ENCODE measurements at places on chromosomes 6 and 20.

GRCh38 chr6:118895859-118896258, 1.9 kb downstream of the ASF1A start:
- no peak for DNase-seq

GRCh38 chr6:85300581-85300980, 149.3 kb upstream of the NT5E start:
- no peak for DNase-seq

- peak; percentile 97 for DNase-seq
These were observed at the start of gene GTPBP2 for GRCh38 chr6:43629104-43629504. Gene GTPBP2 (minus strand): TSS chr6:43629264. CDS start chr6:43629162, 102 bp downstream.

DNA sequence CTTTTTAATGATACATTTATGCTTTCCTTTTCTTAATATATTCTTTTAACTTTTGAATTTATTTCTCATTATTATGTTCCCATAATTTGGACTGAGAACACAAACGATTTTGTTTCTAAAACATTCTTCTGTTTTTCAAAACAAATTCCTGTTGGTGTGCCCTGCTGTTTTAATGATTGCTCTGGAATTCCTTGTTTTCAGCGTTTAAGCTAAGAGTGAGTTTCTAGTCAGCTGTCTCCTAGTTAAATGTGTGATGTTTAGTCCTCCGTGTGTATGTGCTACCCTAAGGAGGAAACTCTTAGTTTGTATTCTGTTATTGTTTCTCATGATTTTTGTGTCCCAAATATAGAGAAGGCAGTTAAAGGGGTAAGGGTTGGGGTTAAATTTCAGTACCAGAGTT, 306.1 kb upstream of the RGS17 start:
- DNase-seq, result no peak

- DNase-seq, result no peak
These were observed 40.4 kb upstream of the TBC1D7 start for GRCh38 chr6:13368731-13369115.

GRCh38 chr6:163958646-163959045, 544.1 kb downstream of the QKI start:
- no peak for DNase-seq

DNA sequence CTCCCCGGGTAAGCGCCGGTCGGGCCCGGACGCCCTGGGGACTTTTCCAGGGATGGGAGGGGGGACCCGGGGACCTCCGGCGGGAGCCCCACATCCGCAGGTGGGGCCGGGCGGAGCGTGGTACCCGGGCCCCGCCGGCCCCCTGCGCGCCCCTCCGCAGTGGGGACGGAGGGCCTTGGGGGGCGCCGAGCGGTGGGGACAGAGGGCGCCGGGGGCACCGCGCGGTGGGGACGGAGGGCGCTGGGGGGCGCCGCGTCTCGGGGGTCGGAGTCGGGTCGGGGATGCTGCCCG, 270 bp downstream of the PLEKHG1 start:
- DNase-seq, result no peak

DNA sequence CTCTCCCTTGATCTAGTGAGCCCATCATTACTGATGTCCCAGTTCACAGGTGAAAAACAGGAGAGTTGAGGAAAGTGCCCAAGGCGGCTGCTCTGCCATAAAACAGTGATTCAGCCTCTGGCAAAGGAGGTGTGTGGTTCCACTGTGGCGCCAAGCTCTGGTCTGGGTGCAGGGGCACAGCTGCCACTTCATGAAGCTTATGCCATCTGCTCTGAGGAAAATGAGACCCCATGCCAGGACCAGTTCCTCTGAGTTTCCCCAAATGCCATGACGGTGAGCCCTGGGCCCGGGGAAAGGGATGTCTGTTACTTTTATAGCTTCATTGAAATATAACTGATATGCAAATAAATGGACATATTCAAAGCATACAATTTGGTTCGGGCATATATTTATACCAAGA, 33.7 kb upstream of the ZBP1 start:
- DNase-seq, result peak; percentile 24

DNA sequence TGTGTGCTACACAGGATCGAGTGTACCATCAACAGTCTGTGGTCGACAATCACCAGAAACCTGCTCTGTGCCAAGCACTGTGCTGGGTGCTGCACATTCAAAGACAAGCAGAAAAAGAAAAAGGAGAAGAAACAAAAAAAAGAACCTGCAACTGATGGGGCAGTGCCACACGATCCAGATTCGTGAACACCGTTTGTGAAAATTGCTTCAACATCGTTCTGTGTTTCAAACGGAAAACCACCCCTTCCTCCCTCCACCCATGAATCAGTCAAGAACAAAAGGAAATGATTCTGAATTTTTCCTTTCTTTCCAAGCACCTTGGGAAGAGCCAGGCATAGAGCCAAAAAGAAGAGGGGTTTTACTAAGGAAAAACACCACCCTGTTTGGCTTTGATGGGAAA, 129.2 kb upstream of the ARID1B start:
- no peak for DNase-seq

DNA sequence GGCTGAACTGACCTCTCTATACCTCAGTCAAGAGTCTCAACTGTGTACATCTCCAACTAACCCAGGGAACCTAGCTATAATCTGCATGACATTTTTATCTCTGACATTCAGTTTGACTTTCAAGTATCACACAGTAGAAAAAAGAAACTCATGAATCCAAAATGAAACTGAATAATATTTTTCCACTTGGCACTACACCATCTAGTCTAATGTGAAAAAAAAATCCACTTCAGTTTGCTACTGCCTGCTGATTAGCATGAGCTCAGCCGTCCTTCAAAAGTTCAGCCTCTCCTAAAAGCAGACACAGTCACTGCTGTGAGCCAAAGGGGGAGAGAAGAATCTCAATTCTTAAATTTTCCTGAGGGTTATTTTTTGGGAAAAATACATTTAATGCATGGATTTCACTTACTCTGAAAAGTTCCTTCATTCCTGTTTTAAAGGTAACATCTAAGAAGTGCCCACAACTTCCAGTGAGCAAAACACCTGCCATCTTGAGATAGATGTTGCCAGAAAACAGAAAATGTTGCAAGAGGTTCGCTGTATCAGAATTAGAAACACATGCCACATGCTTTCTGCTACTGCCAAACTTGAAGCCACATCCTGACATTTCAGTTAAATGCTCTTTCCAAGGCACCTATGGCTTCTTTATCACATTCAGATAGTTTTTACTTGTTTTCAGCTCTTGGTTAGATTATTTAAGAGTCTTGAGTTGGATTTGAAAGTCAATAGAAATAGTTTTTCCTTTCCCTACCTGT, 95.4 kb downstream of the MKKS start:
- no peak for DNase-seq

- DNase-seq, result no peak
These were observed 39.7 kb downstream of the TRAM2 start for GRCh38 chr6:52537001-52537753.

DNA sequence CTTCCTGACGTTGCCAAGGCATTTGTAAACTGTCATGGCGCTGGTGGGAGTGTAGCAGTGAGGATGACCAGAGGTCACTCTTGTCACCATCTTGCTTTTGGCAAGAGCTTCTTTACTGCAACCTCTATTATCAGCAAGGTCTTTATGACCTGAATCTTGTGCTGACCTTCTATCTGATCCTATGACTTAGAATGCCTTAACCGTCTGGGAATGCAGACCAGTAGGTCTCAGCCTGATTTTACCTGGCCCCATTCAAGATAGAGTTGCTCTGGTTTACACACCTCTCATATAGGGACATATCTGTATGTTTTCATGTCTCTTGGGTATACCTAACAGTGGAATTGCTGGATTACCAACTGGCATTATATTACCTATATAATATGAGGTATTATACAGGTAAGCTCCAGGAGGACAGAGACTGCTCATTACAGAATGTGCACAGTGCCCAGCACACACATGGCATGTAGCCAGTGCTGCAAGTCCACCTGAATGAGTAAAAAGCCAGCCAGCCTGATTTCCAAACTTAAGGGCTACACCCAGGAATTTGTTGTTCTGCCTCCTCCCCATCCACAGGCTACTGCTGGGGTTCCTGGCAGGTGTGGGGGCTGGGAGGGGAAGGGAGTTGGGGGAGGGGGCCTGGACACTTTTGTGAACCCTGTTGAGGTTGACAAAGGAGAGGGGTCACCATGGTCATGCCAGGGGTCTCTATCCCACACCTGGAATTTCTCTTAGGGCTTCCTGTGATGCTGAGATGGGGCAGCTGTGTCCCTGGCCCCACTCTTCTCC, 35.2 kb upstream of the BLCAP start:
- no peak for DNase-seq

- no peak for DNase-seq
These were observed 199.2 kb downstream of the BMP2 start for GRCh38 chr20:6966721-6967120.

DNA sequence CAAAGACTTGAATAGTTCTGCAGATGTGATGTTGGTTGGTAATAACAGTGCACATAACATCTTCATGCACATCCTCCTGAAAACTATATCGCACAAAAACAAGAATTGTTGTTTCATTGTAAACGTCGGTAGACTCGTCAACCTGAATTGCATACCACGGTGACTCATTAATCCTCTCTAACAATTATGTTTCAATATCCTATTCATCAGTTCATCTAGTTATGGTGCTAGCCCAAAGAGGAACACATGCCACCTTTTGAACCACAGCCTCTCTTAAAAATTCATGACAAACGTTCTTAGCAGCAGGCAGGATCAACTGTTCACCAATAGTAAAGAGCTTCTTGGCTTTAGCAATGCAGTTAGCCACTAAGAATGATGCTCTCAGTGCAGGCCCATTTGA, 25.0 kb downstream of the CRYBG1 start:
- DNase-seq, result no peak

DNA sequence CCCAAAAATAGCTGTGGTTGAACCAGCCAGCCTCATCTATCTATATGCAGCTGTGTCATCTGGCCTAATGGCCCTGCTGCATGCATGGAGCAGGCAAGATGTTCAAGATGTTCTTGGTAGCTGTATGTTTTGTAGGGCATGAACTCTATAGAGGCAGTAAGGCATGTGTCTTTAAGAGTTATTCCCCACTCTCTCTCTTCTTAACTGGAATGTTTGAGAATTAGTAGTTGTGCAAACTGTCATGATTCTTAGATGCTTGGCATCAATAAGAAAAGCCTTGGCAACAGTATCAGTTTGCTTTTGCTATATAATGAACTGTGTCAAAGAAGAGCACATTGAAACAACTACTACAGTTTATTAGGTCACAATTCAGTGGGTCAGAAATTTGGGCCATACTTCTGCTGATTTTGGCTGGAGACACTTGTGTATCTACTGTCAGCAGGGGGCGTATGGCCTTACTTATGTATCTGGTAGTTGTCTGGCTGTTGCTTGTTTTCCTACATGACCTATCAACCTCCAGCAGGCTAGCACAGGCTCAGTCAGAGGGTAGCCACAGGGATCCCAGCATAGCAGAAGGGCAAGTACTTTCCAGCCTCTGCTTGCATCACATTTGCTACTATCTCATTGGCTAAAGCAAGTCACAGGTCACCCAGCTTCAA, 56.1 kb upstream of the LAMP5 start:
- no peak for DNase-seq

- peak; percentile 32 for DNase-seq
These were observed 108.5 kb upstream of the KCNK16 start for GRCh38 chr6:39430871-39431523.

DNA sequence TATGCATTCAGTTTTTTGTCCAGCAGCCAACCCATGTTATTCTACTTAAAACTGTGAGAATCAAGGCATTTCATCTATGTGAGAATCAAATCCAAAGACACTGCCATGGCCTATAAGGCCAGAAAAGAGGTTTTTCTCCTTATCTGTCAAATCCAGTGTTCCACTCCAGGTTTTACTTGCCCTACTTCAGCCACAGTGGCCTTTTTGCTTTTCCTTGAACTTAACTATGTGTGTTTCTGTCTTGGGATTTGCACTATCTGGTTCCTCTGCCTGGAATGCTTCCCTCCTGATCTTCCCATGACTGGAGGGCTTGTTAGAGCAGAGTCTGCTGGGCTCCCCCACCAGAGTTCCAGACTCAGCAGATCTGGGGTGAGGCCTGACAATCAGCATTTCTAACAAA, 113.1 kb upstream of the DOK5 start:
- no peak for DNase-seq

DNA sequence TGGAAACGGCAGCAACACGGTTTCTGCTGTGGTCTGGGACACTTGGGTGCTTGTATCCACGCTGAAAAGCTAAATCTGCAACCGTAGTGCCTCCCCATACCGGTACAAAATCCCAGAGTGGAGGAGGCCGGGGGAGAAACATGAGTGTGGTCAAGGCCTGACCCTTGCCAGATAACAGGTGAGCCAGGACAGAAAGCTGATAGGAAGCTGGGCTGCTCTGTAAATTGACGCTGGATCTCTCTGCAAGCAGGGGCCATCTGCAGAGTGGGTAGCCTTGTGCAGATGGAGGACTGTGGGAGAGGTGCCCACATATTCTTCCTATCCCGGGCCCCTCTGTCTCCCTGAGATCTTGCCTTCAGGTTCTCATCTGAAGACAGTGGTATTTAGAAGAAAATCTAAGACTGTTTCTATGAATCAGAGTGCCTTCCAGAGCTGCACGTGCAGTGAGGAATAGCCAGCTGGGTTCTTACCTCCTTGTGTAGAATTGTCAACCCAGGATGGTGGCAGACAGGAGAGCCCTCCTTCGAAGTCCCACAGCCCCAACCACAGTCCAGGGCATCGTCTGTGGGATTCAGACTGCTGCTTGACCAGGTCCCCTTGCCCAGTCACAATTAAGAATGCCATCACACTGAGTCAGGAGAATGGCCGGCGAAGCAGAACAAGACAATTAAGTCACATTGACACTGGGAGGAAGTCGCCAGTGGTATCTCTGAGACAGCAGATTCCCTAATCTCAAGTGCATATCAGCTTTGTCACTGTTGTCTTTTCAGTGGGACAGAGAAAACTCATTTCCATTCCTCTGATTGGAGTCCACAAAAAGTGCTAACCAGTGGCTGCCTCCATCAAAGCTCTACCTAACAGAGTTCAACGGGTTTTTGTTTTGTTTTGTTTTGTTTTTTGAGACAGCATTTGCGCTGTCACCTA, 100.0 kb upstream of the RIPOR2 start:
- DNase-seq, result no peak

DNA sequence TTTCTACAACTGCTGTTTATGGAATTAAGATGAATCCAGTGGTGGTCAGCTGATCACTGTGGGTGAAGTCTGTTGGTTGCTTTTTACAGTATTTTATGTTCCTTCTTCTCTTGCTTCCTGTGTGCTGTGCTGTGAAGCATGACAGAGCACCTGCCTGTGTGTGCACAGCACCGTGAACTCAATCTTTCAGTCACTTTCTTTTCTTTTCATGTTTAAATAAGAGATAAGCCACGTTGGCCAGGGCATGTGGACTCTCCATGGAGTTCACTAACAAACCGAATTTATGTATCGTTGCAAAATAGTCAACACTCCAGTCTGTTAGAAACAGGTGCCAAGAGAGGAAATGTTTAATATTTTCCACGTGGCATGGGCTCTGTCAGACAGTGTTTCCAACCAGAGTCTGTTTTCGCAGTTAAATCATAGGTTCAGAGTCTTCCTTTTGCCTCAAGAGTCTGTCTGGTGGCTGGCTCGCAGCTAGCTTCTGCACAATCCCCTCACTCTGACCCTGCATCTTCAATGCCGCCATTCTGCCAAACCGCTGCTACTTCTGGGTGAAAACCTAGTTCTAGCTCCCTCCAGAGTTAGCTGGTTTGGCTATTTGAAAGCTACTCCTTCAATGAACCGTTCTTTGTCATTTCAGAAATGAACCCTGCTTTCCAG, 73.2 kb downstream of the QRSL1 start:
- DNase-seq, result no peak

All from frontal cortex (tissue), 4 donors.